ENCODE measurements at places on chromosomes 4 and X.

DNA sequence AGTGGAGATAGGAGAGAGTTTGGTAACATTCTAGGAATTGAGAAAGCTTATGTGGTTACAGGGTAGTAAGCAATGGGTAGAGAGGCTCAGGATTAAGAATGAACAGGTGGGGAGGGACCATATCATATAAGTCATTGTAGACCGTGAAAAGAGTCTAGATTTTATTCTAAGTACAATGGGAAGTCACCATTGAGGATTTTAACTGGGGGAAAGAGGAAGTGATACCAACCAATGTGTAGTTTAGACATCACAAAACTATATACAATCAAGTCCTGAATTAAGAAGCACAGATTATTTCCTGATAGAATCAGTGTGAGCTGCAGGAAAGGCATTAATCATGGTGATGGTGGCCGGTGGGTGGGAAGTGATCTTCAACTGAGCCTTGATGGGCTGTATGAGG, 178.3 kb upstream of the ZIC3 start:
- no peak for DNase-seq

- DNase-seq, result no peak
These were observed 17.7 kb downstream of the OGT start for GRCh38 chrX:71550578-71550977.

DNA sequence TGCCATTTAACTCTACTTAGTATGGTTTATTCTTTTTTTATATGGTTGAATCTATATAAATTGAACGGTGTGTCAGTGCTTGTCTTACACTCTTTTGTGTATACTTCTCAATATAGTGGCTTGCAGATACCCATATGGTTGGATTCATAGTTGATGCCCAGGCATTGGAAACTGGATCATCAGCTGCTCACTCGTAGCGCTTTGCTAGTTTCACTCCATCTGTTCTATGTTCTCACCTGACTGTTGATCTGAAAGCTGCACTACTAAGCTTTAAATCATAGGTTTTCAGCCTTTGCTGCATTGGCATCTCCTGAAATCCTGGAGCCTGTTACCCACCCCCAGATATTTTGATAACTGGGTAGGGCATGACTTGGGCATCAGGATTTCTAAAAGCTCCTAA, 121.6 kb upstream of the DCLK2 start:
- DNase-seq, result no peak

GRCh38 chr4:108118505-108118904, 50.2 kb downstream of the LEF1 start:
- no peak for DNase-seq

- no peak for DNase-seq
These were observed 42.9 kb upstream of the DDX60 start for GRCh38 chr4:168361365-168362024.

- DNase-seq, result no peak
These were observed 56.1 kb downstream of the PLS3 start for GRCh38 chrX:115616943-115617563.

GRCh38 chr4:108891896-108892590, 129.2 kb upstream of the ETNPPL start:
- DNase-seq, result no peak

- DNase-seq, result no peak
These were observed 803.6 kb upstream of the ADGRL3 start for GRCh38 chr4:60396341-60397049.

- DNase-seq, result no peak
These were observed 123.0 kb upstream of the AP1S2 start for GRCh38 chrX:15977644-15978043.

- no peak for DNase-seq
These were observed 10.3 kb upstream of the DUSP9 start for GRCh38 chrX:153636716-153637115.

- DNase-seq, result no peak
These were observed 362.2 kb upstream of the SPANXN4 start for GRCh38 chrX:142663330-142664095.

DNA sequence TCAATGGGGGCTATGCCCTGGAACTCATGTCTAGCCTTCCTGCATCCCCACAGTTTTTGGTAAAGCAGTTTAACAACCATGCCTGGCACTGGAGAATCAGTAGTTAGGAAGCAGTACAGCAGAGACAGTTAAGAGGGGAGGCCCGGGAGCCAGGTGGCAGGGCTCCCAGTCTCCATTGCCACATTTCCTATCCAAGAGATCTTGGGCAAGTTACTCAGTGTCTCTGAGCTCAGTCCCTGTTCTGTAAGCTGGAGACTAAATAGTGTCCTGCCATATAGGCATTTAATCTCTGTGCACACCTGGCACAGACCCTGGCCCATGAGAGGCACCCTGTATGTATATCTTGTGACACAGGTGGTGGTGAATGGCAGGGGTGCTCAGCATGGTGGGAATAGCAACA, 156.1 kb upstream of the EOLA2 start:
- DNase-seq, result no peak

DNA sequence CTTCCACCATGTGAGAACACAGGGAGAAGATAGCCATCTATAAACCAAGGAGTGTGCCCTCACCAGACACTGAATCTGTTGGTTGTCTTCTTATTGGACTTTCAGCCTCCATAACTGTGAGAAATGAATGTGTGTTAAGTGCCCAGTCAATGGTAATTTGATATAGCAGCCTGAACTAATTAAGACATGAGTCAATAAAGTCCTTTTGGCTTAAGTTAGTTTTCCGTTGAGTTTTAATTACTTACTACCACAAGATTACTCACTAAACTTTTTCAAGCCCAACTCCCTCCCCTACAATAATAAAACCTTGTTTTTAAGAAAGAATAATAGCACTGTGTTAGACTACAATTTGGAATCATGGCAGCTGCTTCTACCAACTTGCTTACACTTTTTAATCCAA, 324.2 kb downstream of the PCDH19 start:
- DNase-seq, result no peak

DNA sequence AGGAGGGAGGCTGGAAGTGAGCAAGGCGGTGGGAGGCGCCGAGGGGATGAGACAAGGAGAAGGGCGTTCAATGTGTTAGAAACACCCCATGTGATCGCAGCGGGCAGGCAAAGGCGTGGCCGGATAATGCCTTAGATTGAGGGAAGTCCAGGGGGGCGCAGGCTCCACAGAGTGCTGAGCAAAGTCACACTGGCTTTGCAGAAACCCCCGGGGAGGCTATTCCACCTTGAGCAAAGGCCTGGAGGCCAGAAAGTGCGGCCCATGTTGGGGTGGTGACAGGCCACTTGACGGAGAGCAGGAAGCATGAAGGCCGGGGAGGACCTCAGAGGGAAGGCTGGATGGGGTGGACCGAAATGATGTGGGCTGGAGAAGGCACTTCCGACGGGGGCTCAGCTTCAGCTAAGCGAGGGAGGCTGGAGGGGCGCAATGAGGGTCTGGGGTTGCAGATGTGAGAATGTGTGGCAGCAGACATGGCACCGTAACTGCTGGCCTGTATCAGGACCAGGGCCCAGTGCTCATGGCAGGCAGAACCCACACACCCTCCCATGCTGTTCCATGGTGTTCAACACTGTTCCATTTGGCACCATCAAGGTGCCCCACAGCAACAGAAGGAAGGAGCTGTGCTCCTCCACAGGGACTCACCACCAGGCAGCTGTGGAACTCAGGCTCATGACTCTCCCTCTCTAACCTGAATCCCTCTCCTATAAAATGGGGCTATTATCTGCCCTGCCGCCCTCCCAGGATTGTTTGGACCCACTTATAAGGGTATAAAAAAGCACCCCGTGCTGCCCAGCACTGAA, 50.3 kb downstream of the HMX1 start:
- DNase-seq, result no peak

DNA sequence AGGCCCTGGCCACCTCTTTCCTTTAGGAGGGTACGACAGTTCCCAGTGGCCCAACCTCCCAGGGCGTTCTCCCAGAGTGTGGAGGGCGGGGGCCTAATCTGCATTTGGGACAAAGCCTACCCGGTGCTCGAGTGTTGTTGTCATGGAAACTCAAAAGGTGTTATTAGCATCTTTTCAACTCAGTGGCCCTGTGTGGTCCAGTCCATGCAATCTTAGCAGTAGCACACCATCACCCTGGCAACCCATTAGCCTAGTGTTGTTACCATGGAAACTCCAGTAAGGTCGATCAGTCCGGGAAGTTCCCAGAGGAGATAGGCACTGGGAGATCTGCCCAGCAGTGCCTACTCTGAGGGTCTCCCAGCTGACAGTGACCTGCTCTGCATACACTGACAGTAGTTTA, 20.2 kb downstream of the APLN start:
- no peak for DNase-seq

DNA sequence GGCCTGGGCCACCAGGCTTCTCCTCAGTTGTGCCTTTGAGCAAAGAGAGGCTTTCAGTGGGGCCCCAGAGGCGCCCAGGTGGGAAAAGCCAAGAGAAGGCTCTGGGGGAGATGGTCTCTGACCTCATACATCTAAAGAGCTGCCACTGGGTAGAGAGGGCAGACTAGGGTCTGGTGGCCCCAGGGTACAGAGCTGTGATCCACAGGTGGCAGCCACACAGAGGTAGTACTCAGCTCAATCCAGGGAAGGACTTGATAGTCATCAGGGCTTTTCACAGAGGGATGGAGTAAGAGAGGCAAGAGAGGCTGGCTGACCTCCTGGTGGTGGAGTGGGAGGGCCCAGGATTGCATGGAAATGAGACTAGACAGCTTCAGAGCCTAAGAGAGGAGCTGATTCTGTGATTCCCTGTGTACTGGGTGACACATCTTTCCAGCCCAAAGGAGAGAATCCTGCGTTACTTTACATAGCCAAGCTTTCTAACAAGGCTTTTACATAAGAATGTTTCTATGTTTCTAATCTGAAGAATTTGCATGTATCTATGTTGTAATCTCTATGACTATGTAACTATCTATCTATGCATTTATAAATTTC, 53.2 kb upstream of the PJA1 start:
- no peak for DNase-seq

GRCh38 chr4:39609454-39609931, 29.2 kb downstream of the SMIM14 start:
- no peak for DNase-seq

DNA sequence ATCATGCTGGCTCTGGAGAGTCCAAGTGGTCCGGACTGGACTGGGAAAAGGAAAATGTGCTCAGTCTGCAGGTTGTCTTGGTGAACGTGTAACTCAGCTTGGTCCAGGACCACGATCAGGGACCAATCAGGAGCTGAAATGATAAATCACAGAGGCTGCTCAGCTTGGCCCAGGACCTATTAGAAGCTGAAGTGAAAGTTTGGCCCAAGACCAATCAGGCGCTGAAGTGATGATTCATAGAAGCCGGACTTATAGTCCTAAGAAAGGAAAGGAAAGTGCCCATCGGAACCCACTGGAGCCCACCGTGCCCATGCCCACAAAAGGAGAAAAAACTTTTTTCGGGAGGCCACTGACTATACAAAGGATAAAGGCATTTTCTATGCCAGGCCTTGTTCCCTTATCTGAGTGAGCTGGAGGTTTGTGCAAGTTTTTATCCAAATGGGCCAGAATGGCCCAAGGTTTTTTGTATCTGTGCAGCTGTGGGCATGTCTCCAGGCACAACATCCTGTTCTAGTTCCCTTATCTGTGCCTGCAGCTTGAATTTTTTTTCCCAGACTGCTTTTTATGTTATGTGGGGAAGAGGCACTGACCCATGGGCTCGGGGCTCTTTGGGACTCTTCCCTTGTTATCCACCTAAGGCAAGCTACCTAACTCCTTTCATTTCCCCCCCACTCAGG, 194.4 kb downstream of the FAM133A start:
- DNase-seq, result no peak

GRCh38 chrX:10482261-10482660, 138.1 kb downstream of the MID1 start:
- no peak for DNase-seq

DNA sequence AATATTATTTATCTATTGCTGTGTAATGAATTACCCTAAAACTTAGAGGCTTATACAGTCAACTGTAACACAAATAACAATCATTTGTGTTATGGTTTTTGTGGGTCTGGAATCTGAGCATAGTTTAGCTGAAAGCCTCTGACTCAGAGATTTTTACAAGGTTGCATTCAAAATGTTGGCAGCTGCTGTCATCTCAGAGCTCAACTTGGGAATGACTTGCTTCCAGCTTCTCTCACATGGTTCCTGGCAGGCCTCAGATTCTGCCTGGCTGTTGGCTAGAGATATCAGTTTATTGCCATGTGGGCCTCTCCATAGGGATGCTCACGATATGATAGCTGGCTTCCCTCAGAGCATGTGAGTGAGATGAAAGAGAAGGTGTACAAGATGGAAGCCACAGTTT, 70.2 kb upstream of the BRWD3 start:
- peak; percentile 5 for DNase-seq

DNA sequence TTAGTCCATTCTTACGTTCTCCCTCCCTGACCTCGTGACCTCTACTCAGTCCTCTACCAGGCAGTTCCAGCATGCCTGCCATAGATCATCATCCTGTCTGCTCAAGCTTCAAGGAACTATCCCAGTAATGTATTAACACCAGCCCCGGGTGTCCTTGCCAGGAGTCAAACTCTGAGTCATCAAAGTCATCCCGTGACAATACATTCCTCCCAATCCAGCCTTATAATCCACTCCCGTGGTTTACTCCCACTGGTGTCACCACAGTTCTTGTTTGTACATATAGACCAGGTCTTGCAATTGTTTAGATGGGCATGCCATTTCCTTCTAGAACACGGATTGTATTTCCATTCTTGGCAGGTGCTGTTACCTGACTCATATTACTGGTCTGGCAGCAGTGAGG, 68.7 kb upstream of the TAB3 start:
- no peak for DNase-seq

- DNase-seq, result no peak
These were observed 14.0 kb upstream of the TMEM156 start for GRCh38 chr4:39046249-39046648.

DNA sequence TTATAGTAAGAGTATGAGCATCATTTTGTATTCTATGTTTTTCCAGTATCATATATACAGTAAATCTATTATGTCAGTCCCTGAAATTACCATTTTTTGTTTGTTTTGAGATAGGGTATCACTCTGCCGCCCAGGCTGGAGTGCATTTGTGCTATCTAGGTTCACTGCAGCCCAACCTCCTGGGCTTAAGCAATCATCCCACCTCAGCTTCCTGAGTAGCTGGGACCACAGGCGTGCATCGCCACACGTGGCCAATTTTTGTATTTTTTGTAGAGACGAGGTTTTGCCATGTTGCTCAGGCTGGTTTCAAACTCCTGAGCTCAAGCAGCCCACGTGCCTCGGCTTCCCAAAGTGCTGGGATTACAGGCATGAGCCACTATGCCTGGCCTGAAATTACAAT, 85.6 kb downstream of the ZNF330 start:
- no peak for DNase-seq

DNA sequence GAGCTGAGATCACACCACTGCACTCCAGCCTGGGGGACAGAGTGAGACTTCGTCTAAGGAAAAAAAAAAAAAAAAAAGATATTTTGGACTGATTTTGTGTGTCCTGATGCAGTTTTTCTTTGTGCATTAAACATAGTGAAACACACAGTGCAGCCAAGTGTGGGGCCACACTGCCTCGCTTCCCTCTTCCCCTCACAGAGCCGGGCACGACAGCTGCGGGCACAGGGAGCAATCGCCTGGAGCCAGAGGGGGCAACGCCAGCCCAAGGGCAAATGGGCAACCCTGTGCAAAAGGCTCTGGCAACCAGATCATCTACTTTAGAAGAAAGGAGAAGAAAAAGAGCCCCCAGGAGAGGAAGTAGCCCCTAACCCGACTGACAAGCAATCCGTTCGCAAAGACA, 13.5 kb upstream of the CCNQ start:
- DNase-seq, result no peak
